ENCODE measurements at places on chromosomes 7 and 10.

- DNase-seq, result no peak
Observed at GRCh38 chr7:118232837-118233236, 8.3 kb downstream of the ANKRD7 start.

- DNase-seq, result no peak
Observed at GRCh38 chr7:30815951-30816644, 44.9 kb downstream of the MINDY4 start.

GRCh38 chr7:135575296-135575695, 17.6 kb downstream of the NUP205 start:
- no peak for DNase-seq

GRCh38 chr7:78073609-78074382, 275.2 kb downstream of the PHTF2 start:
- no peak for DNase-seq

DNA sequence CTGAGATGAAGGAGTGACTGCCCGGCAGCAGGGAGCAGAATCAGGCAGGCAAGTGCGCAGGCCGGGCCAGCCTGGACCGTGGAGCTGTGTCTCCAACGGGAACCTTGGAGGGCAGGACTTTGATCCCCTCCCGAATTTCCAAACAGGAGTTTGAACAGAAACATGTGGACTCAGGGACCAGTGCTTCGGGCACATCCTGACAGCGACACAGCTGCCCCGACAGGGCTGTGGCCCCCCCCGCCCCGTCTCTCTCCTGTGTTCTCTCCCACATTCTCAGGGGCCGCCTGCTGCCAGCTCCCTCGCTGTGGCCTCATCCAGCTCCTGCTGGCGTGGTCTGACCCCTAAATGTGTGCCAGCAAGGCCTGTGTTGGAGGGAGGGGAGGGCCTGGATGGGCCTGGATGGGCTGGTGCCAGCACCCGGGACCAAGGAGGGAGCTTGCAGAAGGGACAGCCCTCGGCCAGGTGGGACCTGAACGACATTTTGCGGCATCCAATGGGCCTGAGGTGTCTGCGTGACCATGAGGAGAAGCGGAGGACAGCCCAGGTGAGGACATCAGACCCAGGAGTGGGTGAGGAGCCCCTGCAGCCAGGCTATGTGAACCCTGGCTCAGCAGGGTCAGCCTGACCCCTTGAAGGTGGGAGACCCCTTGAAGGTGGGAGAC, 222.9 kb downstream of the DNAJB6 start:
- no peak for DNase-seq

GRCh38 chr10:97180363-97180755, 5.4 kb downstream of the SLIT1 start:
- DNase-seq, result no peak

DNA sequence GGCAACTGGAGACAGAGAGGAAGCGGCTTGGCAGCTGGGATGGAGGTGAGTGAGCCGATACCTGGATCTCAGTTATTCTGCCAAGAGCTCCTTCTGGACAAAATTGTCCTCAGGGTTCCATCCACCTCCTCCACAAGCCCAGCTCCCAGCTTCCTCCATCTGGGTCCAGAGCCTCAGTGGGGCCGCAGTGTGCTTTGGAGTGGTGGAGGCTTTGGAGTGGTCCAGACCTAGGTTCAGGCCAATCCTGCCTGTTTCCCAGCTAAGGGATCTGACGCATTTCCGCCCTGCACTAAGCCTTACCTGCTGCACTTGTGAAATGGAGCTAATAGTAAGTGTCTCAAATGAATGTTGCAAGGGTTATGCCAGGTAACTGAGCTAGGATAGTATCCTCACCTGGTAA, 355.7 kb upstream of the SHH start:
- no peak for DNase-seq

DNA sequence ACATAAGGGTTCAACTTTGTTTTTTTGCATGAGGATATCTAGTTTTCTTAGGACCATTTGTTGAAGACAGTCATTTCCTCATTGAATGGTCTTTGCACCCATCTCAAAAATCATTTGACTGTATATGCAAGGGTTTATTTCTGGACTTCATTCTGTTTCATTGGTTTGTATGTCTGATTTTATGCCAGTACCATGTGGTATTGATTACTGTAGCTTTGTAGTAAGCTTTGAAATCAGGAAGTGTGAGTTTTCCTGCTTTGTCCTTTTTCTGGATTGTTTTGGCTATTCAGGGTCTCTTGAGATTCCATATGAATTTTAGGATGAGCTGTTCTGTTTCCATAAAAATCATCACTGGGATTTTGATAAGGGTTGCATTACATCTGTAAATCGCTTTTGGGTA, 63.9 kb downstream of the SND1 start:
- no peak for DNase-seq

DNA sequence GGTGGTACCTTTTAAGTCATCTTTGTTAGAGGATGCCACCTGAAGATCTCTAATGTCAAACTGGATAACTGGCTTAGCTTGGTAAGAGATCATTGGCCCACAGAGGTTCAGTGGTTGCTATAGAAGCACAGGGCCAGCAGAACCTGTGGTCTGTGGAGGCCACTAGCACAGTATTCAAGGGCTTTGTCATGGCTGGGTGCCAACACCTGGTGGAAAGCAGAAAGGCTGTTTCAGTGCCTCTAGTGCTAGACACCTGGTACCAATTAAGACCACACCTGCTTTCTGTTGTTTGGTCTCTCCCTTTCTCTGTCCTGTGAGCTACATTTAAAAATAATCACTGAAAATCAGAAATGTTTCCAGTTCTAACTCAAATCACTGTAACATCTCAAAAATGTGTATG, 10.0 kb upstream of the PCGF5 start:
- DNase-seq, result no peak

GRCh38 chr7:70720191-70720873, 411.6 kb upstream of the GALNT17 start:
- DNase-seq, result no peak

DNA sequence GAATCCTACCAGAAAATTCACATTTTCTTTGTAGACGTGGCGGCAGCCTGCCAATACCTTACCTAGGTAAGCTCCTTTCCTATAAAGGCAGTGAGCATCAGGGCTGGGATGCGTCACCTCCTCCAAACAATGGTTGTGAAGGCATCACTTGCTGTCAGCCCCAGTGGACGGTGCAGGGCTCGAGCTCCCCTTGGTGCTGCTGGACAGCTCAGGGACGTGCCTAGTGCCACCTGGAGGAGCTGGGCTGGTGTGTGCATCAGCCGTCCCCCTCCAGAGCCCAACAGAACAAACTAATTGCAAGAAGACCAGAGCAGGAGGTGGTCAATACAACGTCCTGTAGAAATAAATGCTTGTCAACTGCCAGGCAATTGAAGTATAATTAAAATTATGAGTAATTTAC, 517.5 kb upstream of the FOXK1 start:
- no peak for DNase-seq

GRCh38 chr10:49322371-49323170, 23.6 kb downstream of the C10orf71 start:
- DNase-seq, result no peak

DNA sequence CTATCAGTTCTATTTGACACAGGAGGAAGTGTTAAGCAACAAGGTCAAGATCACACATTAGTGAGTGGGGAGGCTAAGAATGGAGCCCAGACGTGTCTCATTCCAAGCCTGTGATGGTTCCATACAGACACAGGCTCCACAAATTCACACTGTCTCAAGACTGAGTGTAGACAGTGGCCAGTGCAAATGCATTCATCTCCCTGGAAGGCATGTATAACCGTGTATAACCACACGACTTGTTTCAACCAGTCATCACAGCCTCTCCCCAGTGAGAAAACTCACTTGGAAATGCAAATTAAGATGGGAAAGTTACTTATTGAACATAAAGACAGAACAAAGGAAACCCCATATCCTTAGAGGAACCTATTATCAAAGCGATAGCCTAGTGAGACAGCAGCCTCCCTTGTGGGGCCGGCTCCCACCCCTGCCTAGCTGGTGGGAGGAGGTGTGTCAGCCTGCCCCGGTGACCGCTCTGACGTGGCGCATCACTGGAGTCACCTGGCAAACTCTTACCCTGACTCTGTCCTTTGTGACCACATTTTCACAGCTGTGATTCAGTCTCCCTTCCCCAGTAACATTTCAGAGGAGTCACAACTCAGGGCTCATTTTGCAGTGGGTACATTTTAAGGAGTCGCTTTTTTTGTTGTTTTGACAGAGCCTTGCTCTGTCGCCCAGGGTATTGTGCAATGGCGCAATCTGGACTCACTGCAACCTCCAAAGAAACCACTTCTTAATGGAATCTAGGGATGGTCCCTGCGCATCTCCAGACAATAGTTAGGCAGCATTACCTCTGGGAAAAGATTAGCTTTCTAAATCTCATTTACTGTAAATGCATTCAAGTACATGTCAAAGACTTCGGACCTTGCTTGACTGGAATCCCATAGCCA, 126.6 kb upstream of the PARD3 start:
- no peak for DNase-seq

- DNase-seq, result no peak
Observed at GRCh38 chr10:17022896-17023295, 106.7 kb downstream of the CUBN start.

DNA sequence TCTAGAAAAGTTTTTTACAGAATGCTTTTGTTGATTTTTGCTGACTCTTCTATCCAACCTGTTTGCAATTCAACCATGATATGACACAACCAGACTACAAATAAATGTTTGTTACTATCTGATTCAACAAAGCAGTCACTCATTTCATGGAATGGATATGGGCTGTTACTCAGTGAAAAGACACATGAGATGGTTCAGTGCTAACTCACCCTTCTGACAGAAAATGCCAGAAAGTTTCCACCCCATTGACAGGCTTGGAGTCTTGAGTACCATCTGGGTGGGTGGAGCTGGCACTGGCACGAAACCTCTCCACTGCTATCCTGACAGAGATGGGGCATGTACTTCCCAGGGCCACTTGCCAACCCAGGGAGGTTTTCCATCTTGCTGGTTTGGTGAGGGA, 39.5 kb downstream of the RBM28 start:
- no peak for DNase-seq

- no peak for DNase-seq
Observed at GRCh38 chr10:36271627-36272340, 629.7 kb upstream of the FZD8 start.

DNA sequence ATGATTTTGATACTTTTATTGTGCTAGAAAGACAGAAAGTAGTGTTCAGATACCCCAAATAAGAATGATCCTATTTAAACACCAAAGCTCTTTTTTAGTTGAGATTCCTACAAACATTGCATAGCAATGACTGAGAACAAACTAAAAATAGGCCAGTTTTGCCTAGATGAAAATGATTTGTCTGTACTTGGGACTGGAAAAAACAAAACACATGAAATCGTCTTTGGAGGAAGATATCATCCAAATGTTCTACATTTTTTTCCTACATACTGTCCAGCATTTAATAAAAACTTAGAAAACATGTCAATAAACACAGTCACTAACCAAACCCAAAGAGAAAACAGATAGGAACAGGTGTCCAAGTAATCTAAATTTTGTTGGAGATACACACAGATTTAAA, 111.6 kb upstream of the MEOX2 start:
- no peak for DNase-seq

- no peak for DNase-seq
Observed at GRCh38 chr10:113985297-113985844, 58.3 kb upstream of the ADRB1 start.

- DNase-seq, result no peak
Observed at GRCh38 chr10:26869528-26869927, 8.8 kb upstream of the ABI1 start.

GRCh38 chr7:976901-977325, 1.6 kb upstream of the COX19 start:
- DNase-seq, result no peak
